Gastrocnemius medialis (tissue), 4 donors: ENCODE measurements at places on chromosomes 7 and 10. TPM values are rescaled to one million over a fixed set of nuclear protein-coding genes. Genes with fewer than 3 reads are reported as not detected.

- peak overlapping the region; percentile 82 for H3K4me3 ChIP-seq
- H3K27ac ChIP-seq = peak overlapping the region; percentile 94
- H3K4me1 ChIP-seq = peaks cover 18% of the 10 kb centered on the region
Observed at GRCh38 chr10:70145166-70145665, 1.3 kb downstream of the TYSND1 start.

DNA sequence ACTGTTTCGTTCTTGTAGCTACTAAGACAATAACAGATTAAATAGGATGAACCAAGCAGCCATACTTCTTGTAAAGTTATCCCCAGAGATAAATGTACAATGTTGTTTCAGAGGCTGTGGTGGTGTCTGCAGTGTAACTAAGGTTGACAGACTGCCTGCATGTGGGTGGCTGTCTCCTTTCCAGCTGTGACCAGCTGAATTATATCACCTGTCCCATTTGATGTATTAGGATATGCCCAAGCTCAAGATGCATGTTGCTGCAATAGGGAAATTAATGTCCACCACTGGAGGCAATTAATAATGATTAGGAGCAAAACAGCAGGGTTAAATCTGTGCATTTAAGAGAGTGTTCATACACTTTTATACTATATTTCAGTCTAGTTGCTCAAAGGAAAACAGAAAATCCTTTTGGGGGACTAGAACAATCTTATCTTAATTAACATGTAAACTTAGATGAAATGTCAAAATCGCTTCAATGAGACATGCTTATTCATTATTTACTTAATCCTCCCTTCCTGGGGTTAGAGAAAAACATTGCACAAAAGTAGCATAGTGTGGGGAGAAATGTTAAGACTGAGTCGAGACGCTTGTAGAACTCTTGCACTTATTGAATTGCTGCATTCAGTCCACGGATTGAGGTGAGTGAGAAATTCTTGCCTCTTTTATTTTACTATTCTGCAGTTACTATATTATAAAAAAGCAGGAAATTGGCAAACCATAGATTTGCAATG lies 269.0 kb downstream of the SNX10 start:
- no peak overlapping the region for H3K27ac ChIP-seq
- H3K4me1 ChIP-seq = no peaks in the 10 kb centered on the region
- H3K27me3 ChIP-seq = no peaks in the 10 kb centered on the region
- no peak for DNase-seq

GRCh38 chr10:113412161-113412560 lies 140.7 kb upstream of the HABP2 start:
- DNase-seq = no peak
- no peak overlapping the region for H3K4me3 ChIP-seq
- H3K27ac ChIP-seq = no peak overlapping the region
- H3K36me3 ChIP-seq = no peaks in the 10 kb centered on the region
- no peaks in the 10 kb centered on the region for H3K4me1 ChIP-seq

MEOX2 gene
- total RNA-seq = 5.2 TPM

DNA sequence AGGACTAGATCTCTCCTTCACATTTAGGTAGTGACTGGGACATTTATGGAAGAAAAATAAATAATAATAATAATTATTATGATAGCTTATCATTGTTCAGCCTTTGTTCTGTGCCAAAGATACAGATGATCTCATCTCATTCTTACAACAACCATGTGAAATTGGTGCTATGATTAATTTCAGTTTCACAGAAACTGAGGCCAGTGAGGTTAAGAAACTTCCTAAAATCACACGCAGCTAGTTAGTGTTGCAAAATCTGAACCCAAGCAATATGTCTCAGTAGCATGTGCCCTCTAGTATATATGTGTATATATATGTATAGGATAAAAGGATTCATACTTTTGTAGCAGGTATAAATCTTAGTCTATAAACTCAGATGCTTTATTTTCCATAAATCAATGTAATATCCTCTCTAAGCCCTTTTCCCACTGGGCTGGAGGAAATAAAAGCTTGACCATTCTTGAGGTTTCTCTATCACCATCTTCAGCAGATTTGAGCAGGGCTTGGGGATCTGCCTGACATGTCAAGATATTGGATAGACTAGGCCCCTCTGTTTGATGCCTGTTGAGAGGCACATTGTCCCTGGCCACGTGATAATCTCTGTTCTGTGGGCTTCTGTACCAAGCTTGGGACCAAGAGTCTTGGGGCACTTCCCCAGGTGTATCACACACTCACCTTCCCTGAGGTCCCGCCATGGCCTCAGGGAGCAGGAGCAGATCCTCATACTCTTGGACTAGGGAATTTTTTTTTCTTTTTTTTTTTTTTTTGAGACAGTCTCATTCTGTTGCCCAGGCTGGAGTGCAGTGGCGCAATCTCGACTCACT lies 172.6 kb upstream of the NRP1 start:
- H3K27me3 ChIP-seq = no peaks in the 10 kb centered on the region
- H3K27ac ChIP-seq = no peak overlapping the region
- no peak overlapping the region for H3K4me3 ChIP-seq
